Activated CD4-positive, alpha-beta T cell treated with anti-CD3 and anti-CD28 coated beads, Interleukin-2, amount 10 ng/mL, durations not matched to agents 24 days and 14 days (primary cell): ENCODE measurements at places on chromosomes 7 and 10. TPM values are rescaled to one million over a fixed set of nuclear protein-coding genes. Genes with fewer than 3 reads are reported as not detected.

DNA sequence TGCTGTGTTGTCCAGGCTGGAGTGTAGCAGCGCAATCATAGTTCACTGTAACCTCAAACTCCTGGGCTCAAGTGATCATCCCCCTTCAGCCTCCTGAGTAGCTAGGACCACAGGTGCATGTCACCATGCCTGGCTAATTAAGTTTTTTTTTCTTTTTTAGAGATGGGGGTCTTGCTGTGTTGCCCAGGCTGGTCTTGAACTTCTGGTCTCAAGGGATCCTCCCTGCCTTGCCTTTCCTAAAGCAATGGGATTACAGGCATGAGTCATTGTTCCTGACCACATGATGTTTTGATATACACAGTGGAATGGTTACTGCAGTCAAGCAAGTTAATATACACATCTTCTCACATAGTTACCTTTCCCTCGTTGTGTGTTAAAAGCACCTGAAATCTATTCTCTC, 140.3 kb downstream of the GPR85 start:
- peaks cover 32% of the 10 kb centered on the region for H3K27me3 ChIP-seq
- no peaks in the 10 kb centered on the region for H3K4me1 ChIP-seq
- DNase-seq: no peak
- H3K4me3 ChIP-seq: no peak overlapping the region

GRCh38 chr7:7449055-7449454, 86.6 kb downstream of the COL28A1 start:
- no peaks in the 10 kb centered on the region for H3K27me3 ChIP-seq
- H3K36me3 ChIP-seq: no peaks in the 10 kb centered on the region
- no peaks in the 10 kb centered on the region for H3K4me1 ChIP-seq
- no peak overlapping the region for H3K27ac ChIP-seq
- H3K4me3 ChIP-seq: no peak overlapping the region

DNA sequence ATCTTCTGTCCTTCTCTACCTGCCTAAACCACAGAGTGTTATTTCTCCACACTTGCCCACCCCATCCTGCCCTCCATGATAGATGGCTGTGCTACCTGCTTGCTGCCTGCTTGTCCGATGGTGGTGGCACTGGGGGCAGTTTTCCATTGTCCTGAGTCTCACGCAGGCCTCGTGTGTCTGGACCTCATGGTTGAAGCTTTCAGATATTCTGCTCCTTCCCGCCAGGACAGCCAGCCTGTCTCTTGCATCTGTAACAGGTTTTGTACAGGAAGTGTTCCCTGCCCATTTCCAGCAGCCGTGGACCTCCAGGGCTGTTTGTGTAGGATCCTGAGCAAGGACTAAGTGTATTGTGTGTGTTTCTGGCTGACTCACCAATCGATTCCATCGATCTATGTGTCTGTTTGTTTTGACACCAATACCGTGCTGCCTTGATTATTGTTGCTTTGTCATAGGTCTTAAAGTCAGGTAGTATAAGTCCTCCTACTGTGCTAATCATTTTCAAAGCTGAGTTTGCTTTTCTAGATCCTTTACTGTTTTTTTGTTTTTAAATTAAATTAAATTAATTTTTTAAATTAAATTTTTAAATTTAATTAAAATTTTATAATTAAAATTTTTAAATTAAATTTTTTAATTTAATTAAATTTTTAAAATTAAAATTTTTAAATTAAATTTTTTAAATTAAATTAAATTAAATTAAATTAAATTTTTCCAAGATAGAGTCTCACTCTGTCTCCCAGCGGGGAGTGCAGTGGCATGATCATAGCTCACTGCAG, 8.5 kb downstream of the IL15RA start:
- H3K27me3 ChIP-seq: no peaks in the 10 kb centered on the region
- H3K36me3 ChIP-seq: peaks cover 25% of the 10 kb centered on the region
- DNase-seq: no peak

DNA sequence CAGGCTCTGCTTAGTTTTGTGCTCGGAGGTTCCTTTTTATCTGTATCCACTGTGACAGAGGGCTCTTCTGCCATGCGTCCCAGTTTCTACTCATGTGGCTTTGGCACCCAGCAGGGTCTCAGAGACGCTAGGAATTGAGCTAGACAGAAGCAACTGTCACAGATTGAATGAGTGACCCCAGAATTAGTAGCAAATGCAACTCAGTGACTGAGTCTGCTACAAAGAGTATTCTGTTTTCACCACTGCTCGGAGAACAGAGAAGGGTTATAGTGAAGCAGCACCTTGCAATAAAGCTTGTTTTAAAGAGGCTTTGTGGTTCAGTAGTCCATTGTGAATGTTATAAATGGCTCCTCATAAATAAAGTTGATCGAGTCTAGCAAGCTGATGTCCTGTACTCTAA, 113.2 kb downstream of the DNAH11 start:
- DNase-seq: no peak
- H3K4me3 ChIP-seq: no peak overlapping the region
- peaks cover 2% of the 10 kb centered on the region for H3K27me3 ChIP-seq
- no peak overlapping the region for H3K27ac ChIP-seq
- no peaks in the 10 kb centered on the region for H3K4me1 ChIP-seq
- H3K36me3 ChIP-seq: no peaks in the 10 kb centered on the region

- no peak overlapping the region for H3K4me3 ChIP-seq
- DNase-seq: no peak
- H3K27ac ChIP-seq: no peak overlapping the region
- H3K36me3 ChIP-seq: no peaks in the 10 kb centered on the region
- no peaks in the 10 kb centered on the region for H3K27me3 ChIP-seq
Observed at GRCh38 chr10:5944389-5945189, 32.8 kb downstream of the IL15RA start.

- H3K36me3 ChIP-seq: peaks cover 33% of the 10 kb centered on the region
- H3K27me3 ChIP-seq: no peaks in the 10 kb centered on the region
- peak overlapping the region; percentile 58 for H3K4me3 ChIP-seq
- H3K27ac ChIP-seq: peak overlapping the region; percentile 93
Observed at GRCh38 chr7:150503581-150503980, 11.1 kb upstream of the GIMAP7 start.

Gene ARHGAP19
- 26.4 and 30.7 TPM in 2 replicates for total RNA-seq

Gene LBX1
- not detected in 2 replicates for total RNA-seq

Gene PALS2
- total RNA-seq: 38.5 and 39.5 TPM in 2 replicates
